Pulmonary artery endothelial cell (primary cell): ENCODE measurements at places on chromosomes 6 and 20.
A peak's percentile ranks its signal among the peaks of the same experiment; 100 is the strongest.

DNA sequence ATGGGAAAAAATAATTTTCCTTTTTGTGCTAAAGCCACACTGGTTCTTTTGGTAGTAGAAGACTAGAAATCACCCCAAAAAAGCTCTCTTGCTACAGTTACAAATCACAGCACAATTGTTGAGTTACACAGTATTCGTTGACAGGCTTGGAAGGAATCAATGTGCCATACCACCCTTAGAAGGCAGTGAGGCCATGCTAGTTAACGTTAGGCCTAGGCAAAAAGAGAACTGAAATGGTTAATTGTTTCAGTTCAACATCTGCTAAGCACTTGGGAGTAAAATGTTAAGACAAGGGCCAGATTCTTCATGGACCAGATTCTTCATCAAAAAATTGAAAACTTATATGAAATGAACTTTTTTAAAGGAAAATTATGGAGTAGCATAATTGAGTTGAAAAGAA is 626.2 kb downstream of the UTRN start:
- DNase-seq, result no peak

DNA sequence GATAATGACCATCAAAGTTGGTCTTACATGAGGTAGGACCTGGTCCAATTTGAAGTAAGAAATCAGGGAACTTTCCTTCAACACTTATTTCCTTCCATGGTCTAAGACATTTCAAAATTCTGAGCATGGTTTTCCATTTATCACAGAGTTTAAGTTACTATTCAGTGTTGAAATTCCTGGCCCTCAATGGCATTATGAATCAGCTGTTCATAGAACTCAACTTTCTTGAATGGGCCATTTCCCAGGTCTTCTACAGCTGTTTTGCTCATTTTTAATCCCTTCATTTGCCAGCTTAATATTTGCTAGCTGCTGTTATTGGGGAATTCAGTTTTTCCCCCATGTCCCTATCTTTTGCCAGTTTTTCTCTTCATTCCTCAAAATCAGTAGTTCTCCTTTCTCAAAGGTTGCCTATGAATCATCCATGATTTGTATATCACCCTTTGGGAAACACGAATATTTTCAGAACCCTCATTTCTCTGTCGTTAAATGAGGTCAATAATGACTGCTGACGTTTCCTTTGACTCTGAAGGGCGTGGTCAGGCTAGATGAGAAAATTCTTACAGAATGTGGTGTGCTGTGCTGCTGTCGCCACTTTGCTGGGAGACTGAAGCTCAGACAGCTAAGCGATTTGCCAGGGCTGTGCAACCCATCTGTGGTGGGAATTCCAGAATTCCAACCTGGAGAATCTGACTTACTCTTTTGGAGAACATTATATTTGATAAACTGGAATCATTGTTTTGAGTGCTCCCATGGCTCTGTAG is 216.5 kb upstream of the FLRT3 start:
- DNase-seq, result no peak

DNA sequence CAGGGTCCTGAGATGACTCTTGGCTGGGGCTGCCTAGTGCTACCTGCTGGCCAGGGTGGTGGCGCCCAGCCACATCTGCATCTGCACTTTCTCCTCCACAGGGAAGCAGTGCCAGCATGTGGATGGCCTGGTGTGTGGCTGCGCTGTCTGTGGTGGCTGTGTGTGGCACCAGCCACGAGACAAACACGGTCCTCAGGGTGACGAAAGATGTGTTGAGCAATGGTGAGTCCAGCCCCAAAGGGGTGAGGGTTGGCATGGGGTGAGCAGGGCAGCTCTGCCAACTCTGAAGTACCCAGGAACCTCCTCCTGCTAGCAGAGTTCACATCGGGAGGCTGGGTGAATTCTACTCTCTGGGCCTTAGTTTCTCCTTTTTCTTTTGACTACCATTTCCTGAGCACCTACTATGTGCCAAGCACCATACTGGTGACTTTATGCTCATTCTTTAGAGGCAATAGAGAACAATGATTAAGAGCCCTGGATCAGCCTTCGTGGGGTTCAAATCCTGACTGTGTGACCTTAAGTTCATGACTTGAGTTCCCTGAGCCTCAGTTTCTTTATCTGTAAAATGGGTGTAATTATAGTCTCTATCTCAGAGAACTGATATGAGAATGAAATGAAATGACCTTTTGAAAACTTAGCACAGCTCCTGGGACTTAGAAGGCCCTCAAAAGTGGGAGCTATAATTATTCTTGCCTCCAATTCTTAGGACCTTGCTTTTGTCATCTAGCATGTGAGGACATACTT is 2.1 kb downstream of the BPIFB4 start:
- DNase-seq, result no peak

DNA sequence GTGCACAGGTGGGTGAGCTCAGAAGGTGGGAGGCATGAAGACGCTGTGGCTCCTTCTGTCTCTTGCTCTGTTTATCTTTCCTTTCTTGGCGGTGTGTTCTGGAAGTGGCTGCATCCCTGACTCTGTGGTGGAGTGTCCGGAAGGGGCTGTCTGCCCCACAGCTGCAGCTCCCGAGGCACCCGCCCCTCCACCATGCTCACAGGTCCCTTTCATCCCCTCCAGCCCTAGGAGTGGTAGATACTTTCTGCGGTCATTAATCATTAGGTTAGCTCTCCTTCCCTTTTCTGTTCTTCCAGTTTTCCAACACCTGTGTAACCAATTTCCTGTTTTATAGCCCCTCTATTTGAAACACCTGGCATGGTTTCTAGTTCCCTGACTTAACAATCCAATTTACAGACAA is 65.6 kb downstream of the GJA10 start:
- DNase-seq, result no peak

- no peak for DNase-seq
These were observed 6.7 kb downstream of the HLA-DQA1 start for GRCh38 chr6:32643904-32644303.

GRCh38 chr6:70221025-70221714 is 81.7 kb downstream of the COL9A1 start:
- DNase-seq, result no peak

GRCh38 chr6:5141046-5141445 is 55.9 kb downstream of the PPP1R3G start:
- no peak for DNase-seq

DNA sequence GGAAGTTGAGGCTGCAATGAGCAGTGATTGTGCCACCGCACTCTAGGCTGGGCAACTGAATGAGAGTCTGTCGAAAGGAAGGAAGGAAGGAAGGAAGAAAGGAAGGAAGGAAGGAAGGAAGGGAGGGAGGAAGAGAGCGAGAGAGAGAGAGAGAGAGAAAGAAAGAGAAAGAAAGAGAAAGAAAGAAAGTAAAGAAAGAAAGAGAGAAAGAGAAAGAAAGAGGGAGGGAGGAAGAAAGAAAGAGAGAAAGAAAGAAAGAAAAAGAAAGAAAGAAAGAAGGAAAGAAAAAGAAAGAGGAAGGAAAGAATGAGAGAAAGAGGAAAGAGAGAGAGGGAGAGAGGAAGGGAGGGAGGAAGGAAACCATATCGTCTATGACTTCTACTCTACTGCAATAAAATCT is 60.2 kb downstream of the OPRM1 start:
- no peak for DNase-seq

DNA sequence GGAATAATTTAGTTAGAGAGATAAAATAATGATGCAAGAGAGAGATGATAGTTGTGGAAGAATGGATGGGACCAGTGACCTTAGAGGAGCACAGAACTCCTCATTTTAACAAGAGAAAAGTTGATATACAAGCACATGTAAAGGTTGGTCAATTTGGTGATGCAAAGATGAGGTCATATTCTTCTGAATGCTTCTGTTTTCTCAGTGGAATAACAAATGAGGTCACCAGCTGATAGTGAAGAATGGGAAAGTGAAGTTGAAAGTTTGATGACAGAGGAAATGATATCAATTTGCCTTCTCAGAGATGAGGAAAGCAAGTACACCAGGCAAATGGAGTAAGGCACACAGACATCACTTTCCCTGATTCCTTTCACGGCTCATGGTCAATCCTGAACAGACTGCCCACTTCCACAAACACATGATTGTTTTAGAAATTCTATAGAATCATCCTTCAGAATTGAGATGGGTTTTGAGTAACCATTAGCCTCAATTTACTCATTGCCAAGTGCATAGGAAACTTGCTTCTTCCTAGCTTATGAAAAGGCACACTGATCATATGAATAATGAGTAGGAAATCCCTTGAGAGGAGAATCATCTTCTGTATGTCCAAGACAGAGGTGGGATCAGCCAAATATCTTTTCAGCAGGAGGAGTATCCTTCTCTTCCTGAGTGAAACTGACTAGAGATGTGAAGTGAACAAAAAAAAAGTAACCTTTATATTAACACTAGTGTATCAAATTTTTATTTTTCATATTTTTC is 82.4 kb upstream of the TCF21 start:
- DNase-seq, result no peak

DNA sequence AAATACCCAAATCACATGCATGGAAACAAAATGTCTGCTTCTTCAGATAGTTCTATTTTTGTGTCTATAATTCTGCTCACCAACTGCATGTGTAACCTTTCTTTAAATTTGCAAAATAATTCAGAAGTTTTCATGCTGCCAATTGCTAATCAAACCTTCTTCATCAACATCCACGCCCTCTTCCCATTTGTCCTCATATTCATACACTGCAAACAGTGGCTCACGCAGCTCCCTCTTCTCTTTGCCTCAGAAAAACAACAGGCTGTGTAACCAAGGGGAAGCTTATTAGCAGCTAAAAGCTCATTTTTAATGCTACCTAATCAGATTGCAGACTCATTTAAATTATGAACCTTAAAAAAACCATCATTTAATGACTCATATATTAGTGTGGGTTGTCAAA is 555.0 kb upstream of the EPHA7 start:
- DNase-seq, result no peak

- DNase-seq, result no peak
These were observed 571.6 kb upstream of the NOX3 start for GRCh38 chr6:156027248-156027626.

DNA sequence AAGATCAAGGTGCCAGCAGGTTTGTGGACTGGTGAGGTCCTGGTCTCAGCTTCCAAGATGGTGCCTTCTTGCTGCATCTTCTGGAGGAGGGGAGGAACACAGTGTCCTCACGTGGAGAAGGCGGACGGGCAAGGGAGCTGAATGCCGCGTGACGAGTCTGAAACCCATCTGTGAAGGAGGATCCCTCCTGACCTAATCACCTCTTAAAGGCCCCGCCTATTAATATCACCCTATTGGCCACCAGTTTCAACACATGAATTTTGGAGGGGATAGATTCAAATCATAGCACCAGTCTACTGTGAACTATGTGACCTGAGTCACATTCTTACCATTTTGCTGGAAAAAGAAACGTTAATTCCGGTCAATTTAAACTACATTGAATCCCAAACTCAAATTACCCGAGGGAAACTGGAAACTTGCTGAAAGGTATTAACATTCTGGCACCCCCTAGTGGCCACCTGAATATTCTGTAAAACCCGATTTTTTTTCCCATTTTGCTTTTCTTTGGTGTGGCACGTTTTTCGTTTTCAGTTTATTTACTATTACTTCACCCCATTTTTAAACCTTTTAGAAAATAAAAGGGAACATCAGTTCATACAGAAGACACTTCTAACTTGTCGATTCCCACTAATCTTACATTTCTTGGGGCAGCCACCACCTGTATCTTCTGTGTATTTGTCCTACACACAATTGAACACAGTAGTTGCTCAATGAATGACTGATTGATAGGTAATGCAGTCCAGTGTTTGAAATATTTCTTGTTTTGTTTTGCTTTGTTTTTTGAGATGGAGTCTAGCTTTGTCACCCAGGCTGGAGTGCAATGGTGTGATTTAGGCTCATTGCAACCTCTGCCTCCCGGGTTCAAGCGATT is 17.9 kb upstream of the CCDC170 start:
- no peak for DNase-seq

GRCh38 chr6:165618241-165618640 is 44.8 kb downstream of the PDE10A start:
- no peak for DNase-seq

DNA sequence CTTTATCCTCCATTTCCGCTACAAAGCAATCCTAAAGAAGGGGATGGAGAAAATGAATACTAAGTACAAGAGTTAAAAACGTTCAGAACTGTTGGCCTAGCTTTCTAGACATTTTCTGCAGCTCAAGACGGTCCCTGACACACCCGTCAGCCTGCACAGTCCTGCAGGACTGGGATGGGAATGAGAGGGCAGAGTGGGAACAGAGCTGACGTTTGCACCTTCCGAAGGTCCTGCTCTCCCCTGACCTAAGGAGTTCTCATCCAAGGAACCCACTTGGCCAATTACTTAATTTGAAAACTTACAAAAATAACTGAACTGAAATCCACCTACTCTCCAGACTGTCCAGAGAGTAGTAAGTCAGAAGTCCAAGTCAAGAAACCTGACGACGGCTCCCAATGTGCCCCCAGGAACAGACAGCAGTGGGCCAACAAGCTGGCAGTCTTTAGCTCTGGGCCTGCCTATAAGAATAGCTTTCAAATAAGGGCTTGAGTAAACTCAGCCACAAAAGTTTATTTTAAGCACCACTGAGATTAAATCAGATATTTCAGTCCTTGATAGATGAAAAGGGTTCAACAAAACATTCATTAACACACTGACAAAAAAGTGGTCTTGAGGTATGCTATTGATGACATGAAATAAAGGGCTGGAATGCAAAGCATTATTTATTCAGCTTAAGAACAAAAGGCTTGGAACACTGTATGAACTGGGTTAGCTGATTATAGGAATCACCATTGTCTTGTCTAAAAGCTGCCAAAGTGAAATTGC is 76.8 kb downstream of the CNKSR3 start:
- peak; percentile 11 for DNase-seq

GRCh38 chr6:73782911-73783310 is 86.9 kb downstream of the CD109 start:
- DNase-seq, result no peak

- DNase-seq, result no peak
These were observed 2.8 kb upstream of the OOEP start for GRCh38 chr6:73372516-73372915.
